NCI-H345 (cell line): ENCODE measurements at places on chromosomes 3 and 15.

GRCh38 chr15:64816452-64816851 lies 9.0 kb downstream of the PIF1 start:
- no peak for DNase-seq

DNA sequence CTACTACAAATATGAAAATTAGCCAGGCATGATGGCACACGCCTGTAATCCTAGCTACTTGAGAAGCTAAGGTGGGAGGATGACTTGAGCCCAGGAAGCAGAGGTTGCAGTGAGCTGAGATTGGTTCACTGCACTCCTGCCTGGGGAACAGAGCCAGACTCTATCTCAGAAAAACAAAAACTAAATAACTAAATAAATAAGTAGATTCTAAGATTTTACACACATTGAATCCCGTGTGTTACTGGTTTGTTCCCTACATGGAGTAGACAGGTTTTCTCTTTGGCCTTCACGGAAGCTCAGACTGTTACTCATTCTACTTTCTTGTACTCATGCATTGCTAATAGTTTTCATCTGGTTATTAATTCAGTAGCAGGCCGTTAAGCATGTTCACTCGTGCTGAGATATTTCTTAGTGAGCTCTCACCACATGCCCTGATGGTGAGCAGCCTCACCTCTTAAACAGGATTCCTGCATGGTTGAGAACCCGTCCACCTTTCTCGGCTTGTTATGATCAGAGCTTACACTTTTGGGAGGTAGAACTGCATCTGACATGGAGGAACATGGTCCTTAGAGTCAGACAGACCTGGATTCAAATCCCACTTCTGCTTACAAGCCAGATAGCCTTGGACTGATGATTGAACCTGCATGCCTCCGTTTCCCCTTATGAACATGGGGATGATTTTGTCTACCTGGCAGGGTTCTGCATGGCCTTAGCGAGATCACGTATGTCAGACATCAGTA lies 49.1 kb downstream of the CMTM7 start:
- no peak for DNase-seq

DNA sequence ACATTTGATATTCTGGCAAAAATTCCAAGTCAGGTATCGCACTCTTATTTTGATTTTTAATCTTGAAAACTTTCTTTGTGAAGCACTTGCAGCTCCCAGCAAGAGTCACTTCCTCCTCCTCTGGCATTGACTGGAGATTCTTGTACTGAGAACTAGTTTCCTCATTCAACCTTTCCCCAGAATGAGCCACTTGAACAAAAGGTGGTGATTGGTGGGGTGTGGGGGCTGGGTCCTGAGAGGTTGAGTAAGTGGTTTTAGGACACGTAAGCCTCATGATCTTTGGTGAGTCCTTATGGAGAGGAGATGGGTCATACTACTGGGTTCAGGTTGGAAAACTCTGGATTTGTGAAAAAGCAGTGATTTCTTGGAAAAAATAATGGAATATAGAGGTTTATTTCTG lies 32.3 kb upstream of the ONECUT1 start:
- no peak for DNase-seq

DNA sequence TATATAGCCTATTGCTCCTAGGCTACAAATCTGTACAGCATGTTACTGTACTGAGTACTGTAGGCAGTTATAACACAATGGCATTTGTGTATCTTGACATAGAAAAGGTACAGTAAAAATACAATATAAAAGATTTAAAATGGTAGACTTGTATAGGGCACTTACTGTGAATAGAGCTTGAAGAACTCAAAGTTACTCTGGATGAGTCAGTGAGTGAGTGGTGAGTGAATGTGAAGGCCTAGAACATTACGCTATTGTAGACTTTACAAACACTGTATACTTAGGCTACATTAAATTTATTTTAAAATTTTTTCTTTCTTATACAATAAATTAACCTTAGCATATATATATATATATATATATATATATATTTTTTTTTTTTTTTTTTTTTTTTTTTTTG lies 140.0 kb upstream of the UBE2E1 start:
- no peak for DNase-seq

- DNase-seq: no peak
These were observed 420.6 kb downstream of the MECOM start for GRCh38 chr3:169242708-169243513.

- no peak for DNase-seq
These were observed 55.2 kb downstream of the TBL1XR1 start for GRCh38 chr3:177141899-177142646.

DNA sequence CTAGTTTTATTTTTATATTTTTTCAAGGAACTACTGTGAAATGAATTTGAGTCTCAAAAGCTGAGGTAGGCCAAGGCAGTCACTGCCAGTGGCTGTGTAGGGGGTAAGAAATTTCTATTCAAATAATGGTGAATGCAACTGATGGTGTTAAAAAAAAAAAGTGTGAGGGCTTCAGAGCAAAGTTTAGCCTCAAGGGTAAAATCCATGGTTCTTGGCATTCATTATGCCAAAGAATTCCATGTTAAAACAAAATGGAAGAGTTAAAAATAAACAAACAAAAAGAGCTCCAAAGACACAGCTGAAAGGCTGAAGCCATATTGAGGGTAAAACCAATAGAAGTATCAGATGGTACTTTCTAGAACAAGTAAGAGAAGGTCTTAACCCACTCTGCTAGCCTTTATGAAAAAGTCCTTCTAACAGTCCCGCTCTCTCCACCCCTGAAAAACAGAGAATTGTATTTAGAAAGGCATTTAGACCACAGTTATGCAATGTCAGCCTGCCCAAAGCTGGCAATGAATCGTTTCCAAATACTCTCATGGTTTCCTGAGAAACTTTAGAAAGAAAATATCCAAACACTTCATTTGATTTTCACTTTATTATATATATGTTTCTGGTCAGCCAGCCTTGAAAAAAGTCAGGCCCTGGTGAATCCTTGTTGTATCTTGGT lies 158.4 kb upstream of the GMNC start:
- no peak for DNase-seq

DNA sequence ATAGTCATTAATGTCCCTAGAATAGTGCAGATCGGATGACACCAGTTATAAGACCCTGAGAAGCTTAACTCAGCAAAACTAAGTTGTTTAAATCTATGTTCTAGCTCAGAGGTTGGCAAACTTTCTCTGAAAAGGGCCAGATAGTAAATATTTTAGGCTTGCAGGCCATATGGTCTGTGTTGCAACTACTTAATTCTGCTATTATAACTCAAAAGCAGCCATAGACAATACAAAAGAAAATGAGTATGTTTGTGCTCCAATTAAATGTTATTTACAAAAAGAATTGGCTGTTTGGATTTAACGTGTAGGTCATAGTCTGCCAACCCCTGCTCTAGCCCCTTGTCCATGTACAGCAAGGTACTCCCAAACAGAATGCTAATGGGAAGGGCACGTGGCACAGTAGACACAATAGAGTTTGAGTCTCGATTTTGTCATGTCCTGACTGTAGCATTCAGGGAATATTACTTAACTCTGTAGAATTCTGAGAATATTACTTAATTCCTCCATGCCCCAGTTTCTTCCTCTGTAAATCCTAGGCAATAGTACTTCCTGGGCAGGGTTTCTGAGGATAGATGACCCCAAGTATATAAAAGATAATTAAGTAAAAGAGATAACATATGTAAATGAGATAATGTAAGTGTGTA lies 70.5 kb upstream of the ATP2C1 start:
- DNase-seq: no peak

DNA sequence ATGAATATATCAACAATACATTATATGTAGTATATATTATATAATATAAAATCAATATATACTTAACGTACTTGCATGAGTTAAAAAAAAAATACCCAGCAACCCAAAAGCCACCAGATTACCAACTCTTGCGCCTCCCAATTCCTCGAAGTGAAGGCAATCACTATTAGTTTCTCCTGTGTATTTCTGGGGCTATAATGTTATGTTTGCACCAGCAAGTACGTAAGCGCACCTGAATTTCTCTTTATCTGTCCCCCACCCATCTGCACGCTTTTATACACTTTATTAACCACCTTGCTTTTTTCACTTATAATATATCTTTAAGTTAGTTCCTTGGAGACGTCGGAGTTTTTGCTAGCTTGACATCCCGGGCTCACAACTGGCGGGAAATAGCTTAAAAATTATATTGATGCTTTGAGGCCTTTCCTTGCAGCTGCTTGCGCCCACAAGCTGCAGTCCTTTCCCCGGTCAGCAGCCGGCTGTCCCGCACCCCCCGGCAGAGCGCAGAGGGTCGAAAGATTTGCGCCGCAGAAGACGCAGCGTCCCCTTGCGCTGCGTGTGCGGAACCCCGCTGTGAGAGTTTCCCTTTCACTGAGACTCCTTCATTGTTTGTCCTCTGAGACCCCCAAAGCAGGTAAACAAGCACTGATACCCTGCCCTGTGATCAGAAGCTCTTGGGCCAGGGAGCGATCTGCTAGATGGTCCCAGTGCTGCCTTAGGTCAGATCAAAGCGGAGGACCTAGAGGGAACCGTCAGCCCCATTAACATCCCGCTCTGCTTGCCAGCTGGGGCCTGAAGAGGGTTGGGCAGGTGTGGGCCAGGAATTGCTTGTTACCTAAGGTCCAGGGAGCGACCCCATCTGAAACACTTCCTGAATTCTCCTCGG lies 8.9 kb upstream of the EOMES start:
- no peak for DNase-seq

DNA sequence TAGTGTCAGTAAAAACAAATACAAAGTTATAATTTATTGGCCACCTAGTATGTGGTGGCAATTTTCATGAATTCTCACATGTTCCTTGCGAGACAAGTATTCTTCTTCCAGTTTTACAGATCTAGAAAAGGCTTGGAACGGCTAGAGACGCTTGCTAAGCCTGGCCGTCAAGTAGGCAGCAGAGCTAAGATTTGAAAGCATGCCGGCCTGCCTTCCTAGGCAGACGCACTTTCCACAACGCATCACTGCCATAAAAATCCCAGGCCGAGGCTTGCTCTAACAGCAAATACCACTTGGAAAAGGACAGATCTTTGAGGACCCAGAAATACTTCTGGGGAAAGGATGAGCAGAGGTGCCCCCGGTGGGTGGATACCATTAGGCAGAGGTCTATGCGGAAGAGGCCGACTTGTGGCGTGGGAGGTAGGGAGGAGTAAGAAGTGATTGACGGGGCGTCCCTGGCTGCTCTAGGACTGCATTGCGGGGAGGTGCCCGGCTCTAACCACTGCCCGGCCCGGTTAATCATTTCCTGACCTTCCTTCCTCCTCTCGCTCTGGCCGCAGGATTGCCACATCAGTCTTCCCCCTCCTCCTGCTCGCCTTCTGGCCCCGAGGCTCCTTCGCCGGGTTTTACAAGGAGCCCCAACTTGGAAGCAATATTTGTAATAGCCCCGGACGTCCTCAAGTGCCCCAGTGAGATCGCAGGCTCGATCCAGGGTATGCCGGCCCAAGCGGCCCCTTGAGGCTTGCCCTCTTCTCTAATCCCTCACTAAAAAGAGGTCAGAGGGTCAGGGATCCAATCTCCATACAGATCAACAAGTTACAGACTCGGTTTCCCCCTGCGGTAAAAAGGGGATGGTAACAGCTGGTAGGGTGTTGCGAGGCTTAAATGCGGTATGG lies 1.3 kb upstream of the USP3 start:
- no peak for DNase-seq

DNA sequence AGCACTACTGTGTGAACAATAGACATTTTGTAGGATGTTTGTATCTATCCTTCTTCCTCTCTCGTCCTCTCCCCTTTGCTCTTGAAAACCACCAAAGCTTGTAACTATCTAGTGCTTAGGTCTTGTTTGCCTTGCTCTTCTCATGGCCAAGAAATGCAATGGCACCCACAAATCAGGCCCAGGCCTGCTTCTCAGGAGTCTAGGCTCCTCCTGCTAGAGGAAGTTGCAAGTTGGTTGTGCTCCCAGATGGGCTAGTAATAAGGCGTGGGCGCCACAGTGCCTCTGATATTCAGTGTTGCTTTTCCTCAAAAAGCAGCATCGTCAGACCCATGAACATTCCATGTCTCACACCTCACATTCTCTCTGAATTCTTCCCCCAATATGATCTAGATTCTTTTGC lies 28.7 kb downstream of the ZNF385D start:
- no peak for DNase-seq

- no peak for DNase-seq
These were observed 143.7 kb downstream of the NR1D2 start for GRCh38 chr3:24088782-24089181.

GRCh38 chr3:49476563-49476962 lies 6.5 kb downstream of the DAG1 start:
- DNase-seq: no peak

- DNase-seq: no peak
These were observed 15.1 kb downstream of the EHD4 start for GRCh38 chr15:41957021-41957897.

DNA sequence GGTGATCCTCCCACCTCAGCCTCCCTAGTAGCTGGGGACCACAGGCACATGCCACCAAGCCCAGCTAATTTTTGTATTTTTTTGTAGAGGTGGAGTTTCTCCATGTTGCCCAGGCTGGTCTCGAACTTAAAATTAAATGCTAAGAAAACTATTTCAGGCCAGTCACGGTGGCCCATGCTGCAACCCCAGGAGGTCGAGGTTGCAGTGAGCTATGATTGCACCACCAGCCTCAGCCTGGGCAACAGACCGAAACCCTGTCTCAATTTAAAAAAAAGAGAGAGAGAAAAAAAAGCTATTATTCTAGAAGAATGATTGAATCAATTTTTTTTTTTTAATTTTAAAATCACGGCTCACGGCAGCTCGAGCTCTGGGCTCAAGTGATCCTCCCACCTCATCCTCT lies 4.7 kb downstream of the SLC51A start:
- DNase-seq: no peak

- DNase-seq: no peak
These were observed 49.1 kb downstream of the NR1D2 start for GRCh38 chr3:23994244-23994569.

- DNase-seq: no peak
These were observed 18.7 kb upstream of the KLF15 start for GRCh38 chr3:126375835-126376331.

DNA sequence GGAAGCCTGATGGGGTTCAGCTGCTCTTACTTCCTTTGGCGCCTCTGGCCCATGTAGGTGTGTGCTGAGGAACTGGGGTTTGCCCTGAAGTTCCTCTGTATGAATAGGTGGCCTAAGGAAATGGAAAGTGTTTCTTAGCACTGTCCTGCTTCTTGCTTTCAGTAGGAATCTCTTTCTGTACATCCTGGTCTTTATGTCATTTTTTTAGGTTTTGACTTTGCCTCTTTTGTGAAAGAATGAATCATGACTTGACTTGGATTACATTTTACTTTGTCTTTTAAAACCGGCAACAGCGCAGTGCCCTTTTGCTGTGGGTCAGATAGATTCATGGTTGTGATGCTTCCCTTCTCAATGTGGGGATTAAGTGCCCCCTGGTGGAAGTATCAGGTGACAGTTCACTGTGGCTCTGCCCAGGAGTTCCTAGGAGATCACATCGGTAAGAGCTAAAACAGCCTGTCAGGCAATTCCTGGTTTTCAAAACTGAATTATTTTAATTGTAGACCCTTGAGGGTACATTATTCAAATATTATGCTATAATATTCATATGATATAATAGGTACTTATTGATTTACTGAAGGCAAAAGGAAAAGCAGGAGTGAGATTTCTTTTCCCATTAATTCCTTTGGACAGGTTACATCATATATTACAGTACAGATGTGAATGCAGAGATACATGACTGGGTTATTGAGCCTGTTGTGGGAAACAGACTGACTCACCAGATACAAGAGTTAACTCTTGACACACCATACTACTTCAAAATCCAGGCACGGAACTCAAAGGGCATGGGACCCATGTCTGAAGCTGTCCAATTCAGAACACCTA lies 95.4 kb downstream of the HCN4 start:
- peak; percentile 26 for DNase-seq

- no peak for DNase-seq
These were observed 21.6 kb downstream of the CLDN18 start for GRCh38 chr3:138031536-138031935.
